Esophagus (tissue), 2 donors: ENCODE measurements at places on chromosomes 16 and 17. TPM values are rescaled to one million over a fixed set of nuclear protein-coding genes. Genes with fewer than 3 reads are reported as not detected.

The ICAM2 gene
- 4.2 TPM for polyA plus RNA-seq

The BIRC5 gene
- polyA plus RNA-seq, result 8.0 TPM

The KRT27 gene
- polyA plus RNA-seq, result not detected

The OR3A3 gene
- not detected for polyA plus RNA-seq

The HSF4 gene
- 80.4 TPM for polyA plus RNA-seq

The GPS1 gene
- 65.8 TPM for polyA plus RNA-seq

The LLGL2 gene
- 139 TPM for polyA plus RNA-seq

The MT1X gene
- polyA plus RNA-seq, result 1,462 TPM

The PRAC1 gene
- not detected for polyA plus RNA-seq

The CCL7 gene
- not detected for polyA plus RNA-seq
